ENCODE measurements at places on chromosomes 1 and 21. TPM values are rescaled to one million over a fixed set of nuclear protein-coding genes. Genes with fewer than 3 reads are reported as not detected.

Gene SPATA21
- total RNA-seq: 0.30 TPM

Gene ADIPOR1
- 75.7 TPM for total RNA-seq

Gene KRTAP12-4
- total RNA-seq: not detected

Gene S100A12
- not detected for total RNA-seq

- DNase-seq: peak; percentile 92
Measured at GRCh38 chr1:23369335-23370013, at the start of gene ZNF436. Gene ZNF436 (minus strand): TSS chr1:23369836. CDS start chr1:23368005, 1,831 bp downstream.

GRCh38 chr1:219902951-219903350 is 25.4 kb downstream of the SLC30A10 start:
- no peak for DNase-seq

DNA sequence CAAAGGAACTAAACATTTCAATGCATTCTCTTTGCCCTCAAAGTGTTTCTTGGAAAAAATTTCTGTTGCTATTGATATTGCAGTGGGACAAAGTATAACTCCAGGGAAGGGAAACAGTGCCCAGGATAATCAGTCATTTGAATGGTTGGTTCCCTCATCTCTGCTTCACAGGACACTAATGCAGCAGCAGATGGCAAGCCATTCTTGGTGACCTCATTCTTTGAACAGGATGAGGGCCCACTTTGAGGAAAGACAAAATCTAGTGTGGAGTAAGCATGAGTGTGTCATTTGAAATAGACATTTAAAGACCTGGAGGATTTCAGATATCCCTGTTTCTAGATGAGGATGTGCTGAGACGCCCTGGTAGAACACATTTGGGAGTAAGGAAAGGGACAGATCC is 32.3 kb downstream of the CHRM3 start:
- DNase-seq: no peak

- DNase-seq: peak; percentile 61
Measured at GRCh38 chr1:47881505-47882442, 115.4 kb downstream of the TRABD2B start.

GRCh38 chr1:245322673-245323072 is 167.9 kb downstream of the KIF26B start:
- no peak for DNase-seq

GRCh38 chr1:193417945-193418744 is 231.7 kb upstream of the B3GALT2 start:
- no peak for DNase-seq

GRCh38 chr1:12135612-12136011 is 31.2 kb upstream of the TNFRSF1B start:
- DNase-seq: no peak

GRCh38 chr1:233333086-233333485 is 5.6 kb downstream of the MAP3K21 start:
- no peak for DNase-seq

- DNase-seq: no peak
Measured at GRCh38 chr1:86352086-86352485, 44.0 kb downstream of the ODF2L start.

GRCh38 chr1:66374561-66375111 is 159.3 kb upstream of the SGIP1 start:
- DNase-seq: no peak

- no peak for DNase-seq
Measured at GRCh38 chr1:170707959-170708655, 44.2 kb downstream of the PRRX1 start.

GRCh38 chr21:45323487-45324311 is 36.0 kb upstream of the POFUT2 start:
- no peak for DNase-seq

- DNase-seq: no peak
Measured at GRCh38 chr1:54241364-54241763, 41.4 kb downstream of the MRPL37 start.

GRCh38 chr1:196577386-196577785 is 30.9 kb downstream of the KCNT2 start:
- no peak for DNase-seq

GRCh38 chr1:208233978-208234377 is 10.2 kb downstream of the PLXNA2 start:
- no peak for DNase-seq

GRCh38 chr21:42312626-42313104 is 2.5 kb downstream of the TFF3 start:
- DNase-seq: no peak

DNA sequence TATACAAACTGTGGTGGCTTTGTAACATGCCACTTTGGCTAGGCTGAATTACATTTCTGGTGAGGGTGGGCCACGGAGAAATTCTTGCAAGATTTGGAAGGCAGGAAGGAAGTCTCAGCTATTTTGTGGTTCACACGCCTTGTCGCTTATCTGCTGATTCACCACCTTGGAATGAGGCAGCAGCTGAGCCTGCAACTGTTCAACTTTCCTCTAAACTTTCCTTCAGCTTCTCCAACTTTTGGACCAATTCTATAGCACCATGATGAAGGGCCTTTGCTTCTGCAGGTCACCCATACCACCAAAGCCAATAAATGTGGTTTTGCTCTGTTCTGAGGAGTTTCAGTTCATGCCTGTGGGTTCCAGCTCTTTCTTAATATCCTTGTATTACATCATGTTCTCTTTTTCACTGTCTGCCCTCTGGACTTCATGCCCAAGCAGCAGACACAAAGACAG is 337.6 kb upstream of the SNX7 start:
- peak; percentile 46 for DNase-seq

Measured in hepatocyte (in vitro differentiated cells).